Effector CD8-positive, alpha-beta T cell (primary cell): ENCODE measurements at places on chromosomes 16 and 17.

DNA sequence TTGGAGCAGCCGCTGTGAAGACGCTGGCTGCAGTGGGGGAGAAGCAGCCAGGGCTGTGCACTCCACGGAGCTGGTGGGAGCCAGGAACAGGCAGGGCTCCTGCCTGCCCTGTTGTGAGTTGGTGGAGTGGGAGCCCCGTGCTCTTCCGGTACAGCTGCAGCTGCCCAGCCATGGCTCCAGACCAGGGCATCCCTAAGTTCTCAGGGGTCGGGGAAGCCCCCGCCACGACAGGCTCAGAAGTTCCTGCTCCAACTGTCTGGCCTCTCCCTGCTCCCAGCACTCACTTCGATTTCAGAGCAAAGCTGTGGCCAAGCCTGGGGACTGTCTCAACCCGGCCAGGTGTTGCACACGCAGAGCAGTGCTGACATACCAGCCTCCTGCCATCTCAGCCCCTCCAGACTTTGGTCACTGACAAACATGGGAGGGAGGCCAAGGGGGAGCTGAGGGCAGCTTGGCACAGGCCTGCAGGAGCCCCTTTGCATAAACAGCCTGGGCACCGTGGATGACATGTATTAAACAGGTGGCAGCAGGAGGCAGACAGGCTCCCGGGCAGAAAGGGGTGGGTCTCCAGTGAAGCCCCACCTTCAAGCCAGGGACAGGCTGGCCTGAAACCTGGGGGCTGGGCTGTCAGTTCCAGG is 13.9 kb upstream of the KDM8 start:
- no peak for DNase-seq

GRCh38 chr17:16428098-16428882 is 12.9 kb downstream of the TRPV2 start:
- peak; percentile 10 for DNase-seq

DNA sequence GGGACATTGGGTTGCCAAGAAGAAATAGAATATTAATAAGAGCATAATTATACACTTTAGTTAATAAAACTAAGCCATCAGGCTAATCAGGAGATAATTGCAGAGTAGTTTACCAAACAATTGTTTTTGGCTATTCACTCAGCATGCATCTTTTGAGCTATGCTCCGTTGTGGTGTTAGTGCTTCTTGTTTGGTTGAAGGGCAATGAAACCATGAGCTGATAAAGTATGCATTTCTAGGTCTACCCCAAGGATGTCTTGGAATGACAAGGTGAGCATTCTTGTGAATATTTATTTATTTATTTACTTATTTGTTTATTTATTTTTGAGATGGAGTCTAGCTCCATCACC is 6.4 kb downstream of the HLF start:
- DNase-seq = no peak

DNA sequence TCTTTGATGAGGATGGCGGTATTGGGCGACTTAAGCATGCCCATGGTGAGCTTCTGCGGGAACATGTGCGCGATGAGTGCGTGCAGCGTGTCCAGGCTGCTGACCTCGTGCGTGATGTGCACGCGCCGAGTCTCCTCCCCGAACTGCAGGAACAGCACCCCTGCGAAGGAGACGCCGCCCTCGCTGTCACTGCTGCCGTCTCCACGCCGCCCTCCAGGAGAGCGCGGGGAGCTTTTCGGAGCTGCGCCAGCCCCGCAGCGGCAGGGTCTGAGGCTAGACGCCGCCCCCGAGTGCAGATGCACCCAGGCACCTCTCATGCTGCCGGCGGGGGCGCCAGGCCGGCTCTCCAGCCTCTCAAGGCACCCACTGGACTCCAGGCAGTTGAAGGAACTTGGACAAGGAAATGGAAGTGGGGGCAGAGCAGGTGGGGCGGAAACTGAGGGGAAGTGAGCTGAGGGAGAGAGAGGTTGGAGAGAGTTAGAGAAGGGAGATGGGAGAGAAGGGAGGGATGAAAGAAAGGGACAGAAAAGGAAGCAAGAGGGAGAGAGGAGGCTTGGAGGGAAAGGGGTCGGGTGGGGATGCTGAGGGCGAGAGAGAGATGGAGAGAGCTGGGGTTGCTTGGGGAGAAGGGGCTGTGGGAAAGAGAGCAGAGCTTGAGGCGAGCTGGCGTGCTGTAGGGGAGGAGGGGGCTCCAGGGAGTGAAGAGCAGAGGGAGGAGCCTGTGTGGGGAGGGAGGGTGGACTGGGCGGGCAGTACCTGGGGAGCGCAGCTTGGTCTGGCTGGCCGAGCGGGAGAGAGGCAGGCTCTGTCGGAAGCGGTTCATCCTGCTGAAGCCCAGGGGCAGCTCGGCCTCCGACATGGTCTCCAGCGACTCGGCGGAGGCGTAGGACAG is 42.1 kb downstream of the SRCIN1 start:
- no peak for DNase-seq

DNA sequence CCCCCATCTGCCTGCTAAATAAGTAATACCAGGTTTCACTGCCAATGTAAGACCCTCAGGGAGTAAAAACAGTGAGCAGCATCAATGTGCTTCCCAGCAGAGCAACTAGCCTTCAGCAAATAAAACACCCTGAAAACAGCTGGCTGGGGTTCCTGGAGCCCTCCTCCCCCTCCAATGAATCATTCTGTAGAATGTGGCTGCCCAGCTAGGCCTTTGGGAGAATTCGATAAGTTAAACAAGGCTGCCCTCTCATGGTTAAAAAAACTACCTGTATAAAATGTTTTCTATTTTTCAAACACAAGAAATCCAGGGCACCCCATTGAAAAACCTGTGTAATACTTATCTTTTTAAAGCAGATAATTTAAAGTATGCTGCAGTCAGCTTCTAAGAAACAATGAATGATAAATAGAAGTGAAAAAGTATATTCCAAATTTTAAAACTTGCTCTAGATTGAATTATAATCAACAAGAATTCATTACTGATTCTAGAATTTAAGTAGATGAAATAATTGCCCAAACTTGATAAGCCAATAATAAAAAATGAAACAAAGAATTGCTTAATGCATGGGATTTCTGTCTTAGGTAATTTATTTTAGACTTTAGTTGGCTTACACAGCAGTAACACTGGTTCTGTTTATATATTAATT is 9.4 kb upstream of the TOM1L1 start:
- DNase-seq = no peak

GRCh38 chr16:1537138-1537577 is 3.7 kb downstream of the TMEM204 start:
- no peak for DNase-seq

DNA sequence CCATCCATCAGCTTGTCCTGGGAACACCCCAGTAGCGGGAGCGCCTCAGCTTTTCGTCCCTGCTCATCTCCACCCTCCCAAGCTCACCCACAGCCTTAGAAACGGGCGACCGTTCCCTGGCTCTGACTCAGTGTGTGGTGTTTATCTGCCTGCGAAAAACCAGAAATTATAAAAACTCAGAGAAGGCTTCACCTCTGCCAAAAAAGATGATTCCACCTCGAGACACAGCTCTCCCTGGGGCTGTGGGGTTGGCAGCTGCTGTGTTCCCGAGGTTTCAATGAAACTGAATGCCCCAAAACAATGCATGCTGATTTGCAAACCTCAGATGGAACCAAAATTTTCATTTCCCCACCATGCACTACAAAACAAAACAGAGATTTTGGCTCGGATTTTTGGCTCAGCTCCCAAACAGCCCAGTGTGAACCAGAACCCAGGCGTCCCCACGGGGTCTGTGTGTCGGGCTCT is 62.4 kb upstream of the MED9 start:
- DNase-seq = no peak

DNA sequence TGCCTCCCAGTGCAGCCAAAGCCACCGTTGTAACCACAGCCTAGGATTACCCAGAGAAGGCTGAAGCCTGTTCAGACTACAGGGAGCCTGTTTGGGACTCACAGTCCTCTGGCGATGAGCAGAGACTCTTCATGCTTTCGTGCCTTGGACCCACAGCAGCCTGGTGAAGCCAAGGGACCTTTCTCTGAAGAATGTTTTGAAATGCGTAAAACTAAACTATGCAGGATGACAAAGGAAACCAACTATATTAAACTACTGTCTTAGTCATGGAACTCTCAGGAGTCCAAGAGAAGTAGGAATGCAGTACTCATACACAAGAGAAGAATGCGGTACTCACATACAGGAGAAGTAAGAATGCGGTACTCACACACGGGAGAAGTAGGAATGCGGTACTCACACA is 20.9 kb downstream of the ABR start:
- no peak for DNase-seq

DNA sequence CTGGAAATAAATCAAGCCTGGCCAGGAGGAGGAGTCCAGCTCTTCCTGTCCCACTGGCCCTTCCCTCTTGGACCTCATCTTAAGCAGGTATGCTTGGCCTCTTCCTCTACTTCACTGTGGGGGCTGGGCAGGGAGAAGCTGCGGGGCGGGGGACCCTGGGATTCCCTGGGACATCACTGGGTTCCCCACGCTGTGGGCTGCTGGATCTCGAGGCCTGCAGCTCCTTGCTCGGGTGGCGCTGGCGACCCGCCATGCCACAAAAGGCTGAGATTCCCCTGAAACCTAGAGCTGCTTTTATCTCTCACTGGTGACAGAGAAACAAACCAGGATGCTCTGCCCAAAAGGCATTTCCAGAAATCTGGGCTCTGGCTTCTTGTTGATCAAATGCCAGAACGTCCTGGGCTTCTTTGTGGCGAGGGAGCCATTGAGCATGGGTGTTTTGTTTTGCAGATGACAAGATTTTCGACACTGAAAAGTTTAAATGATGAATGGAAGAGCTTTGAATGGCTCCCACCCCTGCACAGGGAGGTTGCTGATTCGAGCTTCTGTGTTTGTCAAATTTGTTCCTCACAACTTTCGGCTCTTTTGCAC is 8.6 kb upstream of the PGS1 start:
- no peak for DNase-seq

GRCh38 chr17:51120357-51120738 is 320 bp downstream of the SPAG9 start:
- peak; percentile 41 for DNase-seq

DNA sequence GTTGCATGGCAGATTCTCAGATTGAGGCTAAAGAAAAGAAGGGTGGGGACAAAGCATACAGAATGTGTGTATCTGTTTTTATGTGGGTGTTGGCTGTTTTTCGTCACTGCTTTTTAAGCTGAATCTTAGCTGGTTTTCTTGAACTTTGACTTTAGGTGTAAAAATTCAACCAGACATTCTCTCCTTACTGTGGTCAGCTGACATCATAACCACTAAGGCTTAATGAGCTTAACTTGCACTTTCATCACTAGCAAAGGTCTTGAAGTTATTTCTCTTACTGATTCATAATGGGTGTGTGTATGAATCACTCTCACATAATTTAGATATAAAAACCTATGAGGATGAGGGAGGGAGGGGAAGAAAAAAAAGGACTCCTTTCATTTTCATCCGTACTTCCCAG is 4.0 kb upstream of the CDC6 start:
- no peak for DNase-seq

- peak; percentile 23 for DNase-seq
Measured at GRCh38 chr16:78235168-78235800, 135.8 kb downstream of the WWOX start.

- no peak for DNase-seq
Measured at GRCh38 chr17:82370471-82371332, 863 bp upstream of the UTS2R start.

DNA sequence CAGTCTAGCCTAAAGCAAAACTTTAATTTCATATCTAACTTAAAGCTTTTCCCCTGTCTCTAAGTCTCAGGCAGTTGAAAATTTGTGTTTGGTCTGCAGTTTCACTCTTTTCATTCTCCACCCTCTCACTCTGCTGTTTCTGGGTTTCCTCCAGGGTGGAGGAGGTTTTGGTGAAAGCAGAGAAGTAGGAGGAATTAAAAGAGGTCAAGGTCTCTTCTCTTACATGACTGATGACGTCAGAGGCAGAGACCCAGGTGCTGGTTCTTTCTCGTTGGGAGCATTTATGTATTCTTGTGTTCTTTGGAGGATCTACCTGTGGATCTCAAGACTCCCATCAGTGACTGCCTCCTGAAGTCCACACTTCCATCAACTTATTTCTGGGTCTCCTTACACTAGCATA is 2.4 kb upstream of the PSMD11 start:
- DNase-seq = no peak

- no peak for DNase-seq
Measured at GRCh38 chr17:45032174-45032541, 19.3 kb downstream of the DCAKD start.

- DNase-seq = peak; percentile 34
Measured at GRCh38 chr17:79045842-79046196, 21.9 kb downstream of the C1QTNF1 start.

DNA sequence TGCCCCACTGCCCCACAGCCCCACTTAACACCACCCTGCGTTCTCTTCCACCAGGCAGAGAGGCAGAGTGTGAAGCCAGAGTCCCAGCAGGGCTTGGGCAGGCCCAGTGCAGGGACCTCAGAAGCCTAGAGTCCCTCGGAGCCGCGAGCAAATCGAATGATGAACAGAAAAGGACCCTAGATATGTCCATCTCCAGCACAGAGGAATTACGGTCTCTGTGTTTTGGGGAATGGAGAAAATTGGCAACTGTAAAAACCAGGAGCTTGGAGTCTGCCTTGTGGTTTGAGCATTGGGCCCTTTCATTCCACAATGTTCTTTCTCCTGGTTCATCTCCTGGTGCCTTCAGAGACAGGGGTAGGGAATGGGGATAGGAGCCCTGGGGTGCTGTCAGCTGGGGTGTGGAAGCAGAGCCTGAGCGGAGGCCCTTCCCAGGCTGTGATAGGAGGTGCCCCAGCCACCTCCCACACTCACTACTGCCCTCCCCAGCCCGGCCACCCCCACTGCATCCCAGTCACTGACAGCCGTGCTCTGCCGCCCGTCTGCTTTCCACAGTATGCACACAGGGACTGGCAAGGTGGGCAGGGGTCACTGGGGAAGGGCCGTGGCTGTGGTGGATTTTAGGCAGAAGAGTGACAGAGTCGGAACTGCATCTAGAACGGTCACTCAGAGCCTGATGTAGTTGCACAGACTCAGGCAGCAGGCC is 26.7 kb downstream of the TBX4 start:
- DNase-seq = no peak

DNA sequence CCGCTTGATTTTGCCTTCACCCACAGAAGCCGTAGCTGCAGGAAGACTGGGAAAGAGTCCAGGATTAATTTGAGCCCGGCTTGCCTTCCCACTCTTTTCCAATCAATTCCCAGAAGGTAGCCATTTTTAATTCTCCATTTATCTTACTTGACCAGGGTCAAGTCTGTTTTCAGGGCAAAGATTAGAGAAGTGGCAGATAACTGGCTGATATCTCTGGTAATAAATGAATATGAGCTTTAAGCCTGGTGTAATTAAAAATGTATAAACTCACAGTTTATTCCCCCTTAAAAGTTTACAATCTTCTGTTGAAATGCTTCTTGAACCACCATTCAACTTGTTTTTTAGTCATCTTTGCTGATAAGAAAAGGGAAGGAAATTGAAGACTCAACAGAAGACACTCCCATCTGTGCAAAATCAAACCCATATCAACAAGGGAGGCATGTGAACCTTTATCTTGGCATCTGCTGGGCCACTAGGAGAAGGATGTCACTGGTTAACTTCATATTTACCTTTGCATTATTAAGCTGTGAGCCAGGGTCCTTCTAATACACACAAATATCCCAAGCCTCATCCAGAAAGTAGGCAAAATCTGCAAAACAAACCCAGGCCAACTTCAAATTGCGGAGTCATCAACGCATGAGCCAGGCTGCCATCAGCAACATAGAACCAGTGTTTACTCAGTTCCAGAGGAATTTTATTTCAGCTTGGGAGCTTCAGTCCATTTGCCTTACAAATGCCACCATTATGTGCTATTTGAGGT is 314.6 kb upstream of the MAF start:
- DNase-seq = no peak

GRCh38 chr17:7777017-7777416 is 57.0 kb upstream of the KDM6B start:
- no peak for DNase-seq

- DNase-seq = no peak
Measured at GRCh38 chr17:45320931-45321461, 4.2 kb upstream of the MAP3K14 start.
